ENCODE measurements at places on chromosomes 3 and 15. TPM values are rescaled to one million over a fixed set of nuclear protein-coding genes. Genes with fewer than 3 reads are reported as not detected.
A peak's percentile ranks its signal among the peaks of the same experiment; 100 is the strongest.

GRCh38 chr15:91917686-91918360 is 64.3 kb downstream of the SLCO3A1 start:
- H3K4me1 ChIP-seq = peaks cover 9% of the 10 kb centered on the region
- no peak for DNase-seq
- H3K27me3 ChIP-seq = no peaks in the 10 kb centered on the region
- peaks cover 13% of the 10 kb centered on the region for H3K36me3 ChIP-seq
- no peak overlapping the region for H3K27ac ChIP-seq

DNA sequence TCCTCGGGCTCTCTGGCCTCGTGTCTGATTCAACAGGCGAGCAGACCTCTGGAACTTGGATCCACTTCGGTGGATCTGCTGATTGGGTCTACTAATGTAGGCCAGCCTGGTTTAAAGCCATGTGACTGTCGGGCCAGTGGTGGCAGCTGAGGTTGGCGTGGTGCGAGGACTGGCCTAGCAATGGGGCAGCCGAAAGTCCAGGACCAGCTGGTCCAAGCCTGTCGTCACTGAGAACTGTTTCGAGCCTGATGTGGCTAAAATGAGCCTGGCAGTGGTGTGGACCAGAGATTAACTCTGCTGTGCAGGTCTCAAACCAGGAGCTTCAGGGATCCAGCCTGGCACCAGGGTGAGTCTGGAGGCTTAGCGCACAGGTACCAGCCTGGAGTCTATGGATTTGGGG is 56.4 kb upstream of the ROBO1 start:
- no peaks in the 10 kb centered on the region for H3K27me3 ChIP-seq
- no peaks in the 10 kb centered on the region for H3K4me1 ChIP-seq
- no peak for DNase-seq

DNA sequence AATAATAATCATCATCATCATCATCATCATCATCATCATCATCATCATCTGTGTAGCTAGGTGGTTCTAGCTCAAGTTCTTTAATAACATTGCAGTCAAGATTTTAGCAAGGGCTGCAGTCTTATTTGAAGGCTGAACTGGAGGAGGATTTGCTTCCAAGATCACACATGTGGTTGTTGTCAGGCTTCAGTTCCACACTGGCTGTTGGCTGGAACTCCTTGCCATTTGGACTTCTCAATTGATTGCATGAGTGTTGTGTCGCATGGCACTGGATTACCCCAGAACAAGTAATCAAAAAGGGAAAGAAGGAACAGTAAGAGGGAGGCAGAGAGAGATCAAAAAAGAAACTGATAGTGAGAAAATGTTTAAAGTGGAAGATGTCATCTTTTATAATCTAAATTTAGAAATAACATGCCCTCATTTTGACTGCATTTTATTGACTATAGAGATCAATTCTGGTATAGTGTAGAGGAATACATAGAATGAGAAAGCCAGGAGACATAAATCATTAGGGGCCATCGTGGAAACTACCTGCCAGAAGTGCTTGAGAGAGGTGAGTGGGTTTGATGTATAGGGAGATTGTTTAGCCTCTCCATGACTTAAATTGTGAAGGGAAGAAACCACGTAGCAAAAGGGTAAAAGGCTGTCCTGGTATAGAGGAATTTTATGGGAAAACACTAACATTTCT is 346.6 kb upstream of the RBMS3 start:
- no peak for DNase-seq
- H3K4me1 ChIP-seq = peaks cover 24% of the 10 kb centered on the region
- H3K27me3 ChIP-seq = no peaks in the 10 kb centered on the region
- peak overlapping the region; percentile 80 for H3K27ac ChIP-seq
- peak overlapping the region; percentile 55 for H3K4me3 ChIP-seq

DNA sequence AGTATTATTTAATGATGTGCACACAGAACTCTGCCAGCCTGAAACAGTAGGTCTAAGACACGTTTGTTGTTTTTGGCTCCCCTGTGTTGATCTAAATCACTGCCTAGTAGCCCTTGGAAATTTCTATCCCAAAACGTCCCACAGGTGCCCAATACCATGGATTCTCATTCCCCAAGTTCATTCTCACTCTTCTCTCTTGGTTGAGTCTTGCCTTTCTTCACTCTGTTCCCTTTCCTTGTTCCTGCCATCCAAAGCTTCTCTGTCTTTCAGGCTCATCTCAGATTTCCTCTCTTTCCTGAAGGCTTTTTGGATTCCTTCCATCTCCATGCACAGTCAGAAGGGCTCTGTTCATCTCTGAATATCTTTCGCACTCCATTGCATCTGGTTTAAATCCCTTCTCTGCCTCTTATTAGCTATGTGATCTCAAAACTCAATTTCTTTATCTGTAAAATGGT is 54.2 kb downstream of the PPARG start:
- no peaks in the 10 kb centered on the region for H3K36me3 ChIP-seq
- no peaks in the 10 kb centered on the region for H3K4me1 ChIP-seq
- H3K27me3 ChIP-seq = peaks cover 9% of the 10 kb centered on the region
- H3K27ac ChIP-seq = no peak overlapping the region
- DNase-seq = no peak

PRRT3 gene
- total RNA-seq = 5.3 TPM

DNA sequence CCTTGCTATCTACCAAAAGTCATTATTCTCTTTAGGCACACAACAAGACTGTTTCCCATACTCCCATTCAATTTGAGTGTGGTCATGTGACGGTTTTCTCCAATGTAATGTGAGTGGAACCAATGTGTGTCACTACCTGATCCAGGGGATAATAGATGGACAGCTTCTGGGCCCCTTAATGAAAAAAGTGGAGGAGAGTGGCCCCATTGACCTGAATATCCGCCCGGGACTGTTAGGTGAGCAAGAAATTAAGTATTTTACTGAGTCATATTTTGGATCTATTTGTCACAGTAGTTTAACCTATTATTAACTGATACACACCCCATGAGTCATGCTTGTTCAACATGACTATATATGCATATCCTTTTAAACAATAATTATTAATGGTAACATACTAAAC is 15.1 kb upstream of the ARID3B start:
- H3K27me3 ChIP-seq = no peaks in the 10 kb centered on the region
- H3K4me1 ChIP-seq = peaks cover 8% of the 10 kb centered on the region
- no peak for DNase-seq

DNA sequence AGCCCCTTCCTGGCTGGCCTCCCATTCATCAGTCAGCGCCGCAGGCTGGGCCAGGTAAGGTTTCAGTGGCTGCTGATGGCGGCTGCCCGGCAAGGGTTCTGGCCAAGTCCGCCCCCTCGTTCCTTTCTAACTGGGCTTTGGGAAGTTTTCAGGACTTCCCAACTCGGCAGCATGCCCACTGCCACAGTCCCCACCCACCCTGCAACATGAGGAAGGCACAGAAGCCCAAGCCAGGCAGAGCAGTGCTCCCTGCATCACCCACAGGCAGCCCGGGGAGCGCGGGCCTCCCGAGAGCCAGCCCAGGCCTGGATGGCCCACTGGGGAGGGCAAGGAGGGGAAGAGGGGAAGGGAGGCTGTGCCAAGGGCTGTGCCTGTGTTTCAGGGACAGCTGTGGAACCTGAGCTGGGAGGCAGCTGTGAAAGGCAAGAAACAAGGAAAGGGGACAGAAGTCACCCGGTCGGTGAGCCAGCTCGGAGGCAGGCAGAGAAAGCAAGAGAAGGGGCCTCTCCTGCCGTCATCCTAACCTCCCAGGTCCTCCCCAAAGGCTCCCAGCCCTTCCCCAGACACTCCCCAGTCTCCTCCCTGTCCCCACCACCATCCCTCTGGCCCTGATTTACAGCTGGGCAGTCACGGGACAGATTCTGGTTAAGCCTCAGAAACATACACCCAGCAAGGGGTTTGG is 73.9 kb downstream of the CPN2 start:
- no peak overlapping the region for H3K4me3 ChIP-seq
- no peaks in the 10 kb centered on the region for H3K36me3 ChIP-seq
- H3K4me1 ChIP-seq = peaks cover 2% of the 10 kb centered on the region
- peaks cover 12% of the 10 kb centered on the region for H3K27me3 ChIP-seq
- DNase-seq = no peak

Data from activated naive CD8-positive, alpha-beta T cell treated with anti-CD3 and anti-CD28 coated beads, Interleukin-2, amount 10 ng/mL, durations not matched to agents 7 days and 5 days (primary cell).